Karpas-422 (cell line): ENCODE measurements at places on chromosomes 4 and X. TPM values are rescaled to one million over a fixed set of nuclear protein-coding genes. Genes with fewer than 3 reads are reported as not detected.

DNA sequence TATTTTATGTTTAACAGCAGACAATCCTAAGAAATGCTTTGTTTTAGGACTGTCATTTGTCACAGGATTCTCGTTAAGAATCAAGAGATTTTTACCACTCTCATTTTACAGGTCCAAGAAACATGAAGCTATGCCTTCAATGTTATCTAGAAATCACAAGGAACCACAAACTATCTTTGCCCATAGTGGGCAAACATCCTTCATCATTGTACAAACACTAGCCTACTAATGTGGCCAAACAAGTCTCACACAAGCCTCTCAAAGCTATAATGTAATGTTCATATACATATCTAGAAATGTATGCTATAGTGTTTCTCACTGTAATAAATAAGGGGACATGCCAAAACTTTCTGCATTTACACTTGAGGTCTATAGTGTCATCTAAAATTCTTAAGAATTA, 26.8 kb downstream of the ZMAT1 start:
- no peak for DNase-seq

GRCh38 chrX:27391623-27392022, 71.5 kb downstream of the PPP4R3C start:
- no peak for DNase-seq

- no peak for DNase-seq
These were observed 76.2 kb downstream of the UNC5C start for GRCh38 chr4:95472534-95472933.

DNA sequence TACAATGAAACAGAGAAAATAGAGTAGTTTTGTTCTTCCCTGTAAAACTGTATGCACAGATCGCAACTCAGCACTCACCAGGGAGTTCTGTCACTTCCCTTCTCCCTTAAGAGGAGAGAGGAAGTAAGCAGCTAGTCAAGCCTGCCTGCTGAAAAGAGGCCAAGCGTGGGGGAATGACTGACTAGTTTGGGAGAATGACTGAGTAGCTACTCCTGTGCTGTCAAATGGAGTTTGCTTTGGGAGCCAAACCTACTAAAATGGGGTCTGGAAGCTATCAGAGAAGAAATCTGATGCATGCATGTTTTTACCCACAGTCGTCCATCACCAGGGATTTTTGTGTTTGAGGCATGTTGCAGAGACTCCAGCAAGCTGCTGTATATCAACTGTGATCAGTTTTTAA, 54.6 kb upstream of the LHFPL1 start:
- DNase-seq, result no peak

DNA sequence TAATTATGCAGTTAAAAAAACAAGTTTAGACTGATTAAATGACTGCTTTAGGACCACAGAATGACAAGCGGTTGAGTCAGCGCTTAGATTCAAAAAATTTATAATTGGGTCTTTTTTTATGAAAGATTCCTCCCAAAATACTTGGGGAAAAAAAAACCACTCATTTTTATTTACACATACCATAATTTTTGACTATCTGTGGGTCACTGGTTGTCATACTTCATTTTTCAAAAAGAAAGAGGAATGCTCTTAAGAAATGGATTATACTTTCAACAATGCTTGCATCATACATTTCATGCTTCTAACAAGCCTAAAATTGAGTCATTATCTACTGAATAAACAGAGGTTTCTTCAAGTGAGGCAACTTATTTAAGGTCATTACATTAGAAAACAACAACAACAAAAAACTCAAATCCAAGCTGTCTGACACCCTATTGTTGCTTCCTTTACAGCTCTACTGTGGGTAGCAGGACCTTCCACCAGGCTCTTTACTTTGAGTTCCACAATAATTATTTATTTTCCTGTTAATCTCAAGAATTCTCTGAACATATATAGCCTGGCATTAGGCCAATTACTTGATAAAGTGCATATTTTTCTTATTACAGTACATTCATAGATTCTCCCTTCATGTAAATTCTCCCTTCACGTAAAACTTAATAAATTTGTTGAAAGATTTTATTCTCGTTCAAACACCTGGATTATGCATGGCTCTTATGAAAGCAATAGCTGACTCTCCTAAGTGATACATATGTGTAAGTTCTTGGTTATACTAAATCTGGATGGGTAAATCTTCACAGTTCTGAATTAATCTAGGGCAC, 445.5 kb downstream of the PCDH10 start:
- DNase-seq, result no peak

- DNase-seq, result no peak
These were observed 17.4 kb upstream of the LNX1 start for GRCh38 chr4:53608649-53609048.

- DNase-seq, result no peak
These were observed 13.4 kb downstream of the PHKA2 start for GRCh38 chrX:18970465-18970864.

GRCh38 chrX:41026702-41027078, 58.6 kb upstream of the USP9X start:
- no peak for DNase-seq

DNA sequence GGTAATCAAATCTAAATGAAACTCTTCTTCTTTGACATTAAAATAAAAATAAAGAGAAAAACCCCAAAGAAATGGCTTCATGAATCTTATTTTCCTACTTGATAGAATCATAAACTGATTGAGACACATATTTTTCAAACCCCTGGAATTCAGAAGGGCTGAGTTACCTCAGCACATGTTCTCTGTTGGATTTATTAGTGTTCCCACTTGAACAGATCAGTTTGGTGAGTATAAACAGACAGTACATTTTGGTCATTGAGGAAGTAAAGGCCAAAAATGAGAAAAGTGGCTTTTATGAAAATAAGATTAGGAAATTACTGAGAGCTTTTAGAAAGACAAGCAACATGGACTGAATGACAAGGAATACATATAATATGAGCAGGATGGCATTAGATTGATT, 620.4 kb downstream of the ANKRD50 start:
- DNase-seq, result no peak

GRCh38 chr4:110452546-110452945, 23.4 kb upstream of the ENPEP start:
- DNase-seq, result no peak

DNA sequence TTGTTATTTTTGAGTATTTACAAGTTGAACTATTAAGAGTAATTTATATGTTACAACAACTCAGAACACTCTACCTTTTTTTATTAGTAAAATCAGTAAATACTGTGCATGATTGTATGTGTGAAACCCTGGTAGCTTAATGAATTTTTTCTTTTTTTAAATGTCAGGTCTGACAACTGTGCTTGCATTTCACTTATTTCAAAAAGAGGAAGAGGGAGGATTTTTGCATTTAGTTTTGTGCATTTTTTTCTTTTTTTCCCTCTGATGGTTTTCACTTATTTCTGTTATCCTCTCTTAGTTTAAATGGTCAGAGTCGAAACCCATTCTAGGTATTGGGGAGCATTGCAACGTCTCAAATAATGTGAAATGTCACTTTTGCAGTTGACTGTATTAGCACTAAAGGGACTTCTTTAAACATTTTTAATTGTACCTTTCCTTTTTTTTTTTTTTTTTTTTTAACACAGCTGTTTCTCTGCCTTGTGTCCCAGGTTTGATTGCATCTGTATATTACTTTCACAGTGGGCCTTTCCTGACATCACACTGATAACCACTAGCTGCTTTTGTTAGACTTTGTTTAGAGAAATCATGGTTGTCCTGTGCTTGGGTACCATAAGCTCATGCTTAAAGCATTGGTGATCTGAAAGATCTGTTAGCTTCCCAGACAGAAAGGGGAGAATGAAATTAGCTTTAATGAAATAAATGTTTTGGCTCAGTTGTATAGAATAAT, 28.5 kb downstream of the MOB1B start:
- peak; percentile 82 for DNase-seq

- DNase-seq, result no peak
These were observed 230.6 kb downstream of the PTTG2 start for GRCh38 chr4:38190717-38191178.

DNA sequence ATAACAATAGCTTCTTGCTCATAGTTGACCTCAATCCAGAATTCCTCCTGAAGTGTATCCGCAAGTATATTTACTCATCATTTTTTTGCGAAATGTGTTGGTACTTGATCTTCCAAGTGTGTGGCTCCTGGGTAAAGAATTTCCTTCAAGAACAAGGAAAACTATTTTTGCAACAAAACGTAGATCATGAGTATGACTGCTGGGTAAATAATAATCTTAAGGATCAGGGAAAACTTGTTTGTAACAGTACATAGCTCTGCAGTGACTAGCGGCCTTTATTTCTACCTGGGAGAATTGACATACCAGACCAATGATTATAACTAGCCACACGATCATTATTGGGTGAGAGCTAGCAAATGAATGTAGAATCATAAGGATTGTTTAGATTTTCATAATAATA, 1311.7 kb downstream of the ARAP2 start:
- DNase-seq, result no peak

DNA sequence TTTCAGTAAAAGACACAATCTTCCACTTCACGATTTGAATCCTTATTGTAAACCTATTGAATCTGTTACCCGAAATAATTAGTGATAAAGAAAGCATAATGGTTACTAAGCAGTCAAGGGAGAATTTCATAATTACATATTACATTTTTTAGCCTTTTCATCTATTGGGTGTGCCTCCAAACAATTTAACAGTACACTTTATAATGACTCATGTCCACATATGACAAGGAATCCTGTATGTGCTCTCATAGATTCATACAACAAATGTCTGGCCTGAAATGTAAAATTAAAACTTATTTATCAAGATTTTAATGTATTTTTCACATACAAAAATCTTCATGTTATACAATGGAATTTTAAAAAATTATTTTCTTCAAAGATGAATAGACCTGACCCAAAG, 39.4 kb downstream of the PPP3CA start:
- DNase-seq, result no peak

DNA sequence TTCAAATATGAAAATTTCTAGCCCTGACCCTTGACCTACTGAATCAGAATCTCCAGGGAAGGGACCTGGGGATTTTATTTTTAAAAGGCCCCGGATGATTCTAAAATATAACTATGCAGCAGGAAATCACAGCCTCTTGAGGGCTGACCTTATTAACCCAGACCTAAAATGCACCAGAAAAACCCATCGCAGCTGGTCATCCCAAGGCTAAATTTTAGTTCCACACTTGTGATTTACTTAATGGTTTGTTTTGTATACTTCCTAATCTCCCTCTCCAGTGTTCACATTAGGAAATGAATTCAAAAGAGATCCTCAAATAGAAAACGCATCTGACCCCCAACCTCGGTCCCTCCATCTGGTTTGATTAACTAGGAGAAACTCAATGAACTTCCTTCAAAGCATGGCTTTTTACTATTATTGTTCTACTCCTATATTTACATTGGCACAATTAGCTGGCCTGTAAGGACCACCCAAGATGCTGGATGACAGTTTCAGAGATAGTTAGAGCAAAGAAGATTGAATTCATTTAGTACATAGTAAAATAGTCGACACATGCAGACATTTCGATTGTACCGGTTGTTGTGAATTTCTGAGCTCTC, 147.8 kb upstream of the MED14 start:
- DNase-seq, result no peak

DNA sequence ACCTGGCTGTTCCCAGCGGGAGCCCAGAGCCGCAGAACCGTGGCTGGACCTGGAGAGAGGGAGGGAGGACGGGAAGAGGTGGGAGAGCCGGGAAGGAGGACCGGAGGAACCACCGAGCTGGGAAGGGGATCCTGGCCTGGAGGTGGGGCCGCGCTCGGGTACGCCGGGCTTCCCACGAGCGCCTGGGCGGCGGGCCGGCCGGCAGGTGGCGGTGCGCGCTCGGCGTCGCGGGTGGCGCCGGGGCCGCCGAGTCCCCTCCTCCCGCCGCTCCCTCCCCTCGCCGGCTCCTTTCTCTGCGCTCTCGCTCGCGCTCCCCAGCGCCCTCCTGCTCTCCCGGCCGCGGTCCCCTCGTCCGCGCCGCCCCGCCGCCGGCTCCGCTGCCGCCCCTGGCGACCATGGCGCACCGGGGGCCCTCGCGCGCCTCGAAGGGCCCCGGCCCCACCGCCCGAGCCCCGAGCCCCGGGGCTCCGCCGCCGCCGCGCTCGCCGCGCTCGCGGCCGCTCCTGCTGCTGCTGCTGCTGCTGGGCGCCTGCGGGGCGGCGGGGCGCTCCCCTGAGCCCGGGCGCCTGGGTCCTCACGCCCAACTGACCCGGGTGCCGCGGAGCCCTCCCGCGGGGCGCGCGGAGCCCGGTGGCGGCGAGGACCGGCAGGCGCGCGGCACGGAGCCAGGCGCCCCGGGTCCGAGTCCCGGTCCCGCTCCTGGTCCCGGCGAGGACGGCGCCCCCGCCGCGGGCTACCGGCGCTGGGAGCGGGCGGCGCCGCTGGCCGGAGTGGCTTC, at the start of gene SORCS2:
SORCS2 (plus strand) TSS at position 287 of the 778 bp plus-strand sequence.
- DNase-seq, result peak; percentile 87

DNA sequence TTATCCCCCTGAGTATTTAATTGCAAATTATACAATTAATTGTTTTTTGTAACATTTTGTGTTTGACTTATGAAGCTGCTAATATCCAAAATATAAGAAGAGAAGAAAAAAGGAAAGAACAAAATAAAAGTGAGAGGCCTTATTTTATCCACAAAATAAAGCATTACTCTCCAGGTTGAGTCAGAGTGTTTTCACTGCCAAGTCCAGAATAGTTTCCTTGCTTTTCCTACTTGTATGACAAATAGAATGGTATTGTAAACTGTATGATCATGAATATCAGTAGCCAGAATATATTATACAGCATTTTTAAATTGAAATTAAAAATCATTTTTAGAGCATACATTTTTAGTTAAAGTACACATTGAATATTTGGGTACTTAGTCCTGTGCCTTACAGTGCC, 237.8 kb downstream of the NDST4 start:
- no peak for DNase-seq

GRCh38 chrX:107576841-107577240, 51.5 kb upstream of the PRPS1 start:
- no peak for DNase-seq

DNA sequence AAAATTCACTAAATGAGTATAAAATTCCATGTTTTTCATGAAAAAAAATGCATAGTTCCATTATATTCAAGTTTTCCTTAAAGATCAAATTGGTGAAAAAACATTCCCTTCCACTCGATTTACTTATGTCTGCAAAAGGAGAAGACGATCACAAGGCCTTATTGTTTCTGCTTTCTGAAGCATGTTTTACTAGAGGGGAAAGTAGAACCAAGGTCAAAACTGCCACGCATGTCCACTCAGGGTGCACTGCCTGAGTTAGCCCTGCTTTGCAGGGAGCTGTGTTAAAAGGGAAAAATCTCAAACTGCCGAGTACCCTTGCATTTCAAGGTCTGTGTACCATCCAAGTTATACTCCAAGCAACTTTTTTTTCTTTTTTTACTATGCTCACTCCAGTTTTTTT, 57.2 kb downstream of the TRAPPC11 start:
- DNase-seq, result no peak

SCD5 gene
- total RNA-seq, result 14.0 and 14.9 TPM in 2 replicates

ARMCX6 gene
- total RNA-seq, result 43.1 and 57.2 TPM in 2 replicates

PABPC4L gene
- not detected in 2 replicates for total RNA-seq

GAB1 gene
- 0.58 TPM in 1 of 2 replicates, not detected in the other for total RNA-seq

EDNRA gene
- not detected in 2 replicates for total RNA-seq

WDR17 gene
- total RNA-seq, result 2.2 and 3.8 TPM in 2 replicates

CFAP299 gene
- not detected in 2 replicates for total RNA-seq

PASD1 gene
- not detected in 2 replicates for total RNA-seq

C4orf17 gene
- total RNA-seq, result not detected in 2 replicates

IL2 gene
- not detected in 2 replicates for total RNA-seq

GPAT3 gene
- not detected in 2 replicates for total RNA-seq

ADGRA3 gene
- total RNA-seq, result not detected in 2 replicates

TKTL2 gene
- not detected in 2 replicates for total RNA-seq

JAKMIP1 gene
- not detected in 2 replicates for total RNA-seq

HHIP gene
- total RNA-seq, result not detected in 2 replicates
